Nucleus accumbens (tissue), 56 donors: ENCODE measurements at places on chromosomes 3 and 15.

DNA sequence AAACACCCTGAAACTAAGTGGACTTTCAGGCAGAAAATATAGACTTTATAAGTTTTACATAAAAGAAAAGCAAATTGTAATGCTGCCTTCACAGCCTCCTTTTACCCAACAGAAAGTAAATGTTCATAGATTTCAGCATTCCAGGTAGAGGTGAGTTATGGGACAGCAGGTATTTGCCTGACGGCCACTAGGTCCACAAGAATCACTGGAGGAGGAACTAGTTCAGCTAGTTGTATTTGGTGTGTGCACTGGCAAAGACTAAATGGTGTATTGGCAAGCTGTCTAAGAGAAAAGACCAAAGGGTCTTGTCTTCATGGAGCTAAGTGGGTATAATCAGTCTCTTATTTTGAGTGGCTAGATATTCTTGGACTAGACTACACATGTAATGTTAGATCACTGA, 34.2 kb downstream of the ZNF654 start:
- no peak for DNase-seq

DNA sequence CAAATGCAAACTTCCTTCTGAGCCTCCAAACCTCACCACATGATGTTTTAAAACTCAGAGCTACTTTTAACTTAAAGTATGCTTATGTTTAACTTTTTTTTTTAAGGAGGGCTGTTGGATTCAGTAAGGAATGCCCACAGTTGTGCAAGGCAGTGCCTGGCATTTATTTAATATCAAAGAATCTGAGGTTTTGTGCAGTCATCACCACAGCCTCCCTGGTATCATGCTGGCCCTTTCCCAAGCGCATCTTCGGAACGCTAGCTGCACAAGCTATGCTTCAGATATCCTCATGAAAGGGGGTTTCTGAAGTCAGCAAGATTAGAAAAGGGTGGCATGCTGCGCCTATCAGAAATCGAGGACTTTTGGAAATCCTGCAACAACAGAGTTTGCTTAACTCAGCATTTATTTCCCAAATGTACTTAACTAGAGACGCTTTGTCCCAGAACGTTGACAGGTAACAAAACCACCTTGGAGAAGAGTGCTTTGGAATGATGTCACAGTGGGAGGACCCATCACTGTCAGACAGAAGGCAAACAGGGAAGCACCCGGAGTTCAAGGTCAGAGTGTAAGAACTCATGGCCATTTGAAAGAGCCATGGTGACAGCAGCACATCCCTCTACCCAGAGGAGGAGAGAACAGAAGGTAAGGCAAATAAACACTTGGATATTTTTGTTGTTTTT, 120.2 kb upstream of the IGF1R start:
- no peak for DNase-seq

GRCh38 chr3:30779686-30780287, 114.7 kb downstream of the GADL1 start:
- no peak for DNase-seq

DNA sequence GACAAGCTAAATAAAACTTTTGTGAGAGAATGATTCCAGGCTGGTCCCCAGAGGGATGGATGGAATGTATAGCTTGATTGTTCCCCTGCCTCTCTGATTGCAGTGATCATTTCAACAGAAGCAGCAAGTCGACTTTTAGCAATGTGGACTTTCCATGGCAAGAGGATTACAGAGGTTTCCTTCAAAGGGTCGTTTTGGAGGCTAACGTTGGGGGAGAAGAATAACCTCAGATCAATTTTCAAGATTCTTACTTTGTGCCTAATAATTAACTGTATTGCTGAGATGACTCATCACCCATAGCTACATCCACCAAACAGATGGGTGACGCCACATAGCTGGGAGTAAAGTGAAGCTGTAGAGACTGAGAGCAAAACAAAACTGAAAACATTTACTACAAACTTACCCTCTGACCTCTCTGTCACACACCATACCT, 79.9 kb downstream of the GTPBP8 start:
- no peak for DNase-seq

GRCh38 chr3:65094723-65095122, 406.9 kb upstream of the ADAMTS9 start:
- DNase-seq = no peak

DNA sequence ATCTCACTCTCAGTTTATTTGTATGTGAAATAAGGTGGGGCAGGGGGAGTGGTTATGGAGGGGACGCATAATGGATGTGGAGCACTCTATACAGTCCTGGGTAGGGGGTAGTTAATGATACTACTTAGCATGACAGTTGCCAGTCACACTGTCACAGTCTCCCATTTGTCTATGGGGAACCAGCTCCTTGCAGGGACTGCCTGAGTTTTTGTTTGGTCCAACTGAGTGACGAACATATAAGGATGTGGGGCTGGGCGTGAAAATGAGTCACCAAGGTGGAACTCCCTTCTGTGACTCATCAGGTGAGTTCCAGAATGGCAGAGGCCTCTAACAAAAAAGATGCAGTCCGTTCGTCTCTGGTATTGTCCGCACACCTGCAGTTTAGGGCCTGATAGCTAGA, 235.3 kb upstream of the ST8SIA2 start:
- no peak for DNase-seq

DNA sequence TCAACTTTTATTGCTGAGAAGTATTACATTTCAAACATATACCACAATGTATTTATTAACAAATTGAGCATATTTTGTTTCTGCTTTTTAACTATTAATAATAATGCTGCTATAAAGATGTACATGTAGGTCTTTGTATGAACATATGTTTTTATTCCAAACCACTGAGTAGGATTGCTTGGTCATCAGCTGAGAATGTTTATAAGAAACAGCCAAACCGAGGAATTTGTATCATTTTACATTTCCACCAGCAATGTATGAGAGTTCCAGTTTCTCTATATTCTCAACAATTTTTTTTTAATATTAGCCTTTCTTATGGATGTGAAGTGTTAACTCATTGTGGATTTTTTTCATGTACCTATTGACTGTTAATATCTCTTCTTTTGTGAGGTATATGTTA, 119.5 kb upstream of the MDFIC2 start:
- DNase-seq = no peak

DNA sequence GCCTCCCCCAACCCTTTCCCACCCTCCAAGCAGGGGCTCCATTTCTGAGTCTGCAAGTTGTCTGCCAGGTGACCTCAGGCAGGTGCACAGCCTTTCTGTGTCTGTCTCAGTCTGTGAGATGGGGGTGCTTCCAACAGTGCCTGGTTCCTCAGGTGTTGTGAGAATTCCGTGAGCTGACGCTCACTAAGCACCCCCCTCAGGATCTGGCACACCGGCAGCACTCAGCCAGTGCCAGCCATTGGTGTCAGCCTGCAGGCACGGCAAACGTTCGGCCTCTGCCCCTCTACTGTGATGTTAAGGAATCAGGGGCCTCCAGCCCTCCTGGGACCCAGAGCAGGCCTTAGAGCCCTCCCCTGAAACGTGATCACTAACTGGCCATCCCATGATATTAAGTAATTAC, 2.4 kb downstream of the KLF15 start:
- no peak for DNase-seq

DNA sequence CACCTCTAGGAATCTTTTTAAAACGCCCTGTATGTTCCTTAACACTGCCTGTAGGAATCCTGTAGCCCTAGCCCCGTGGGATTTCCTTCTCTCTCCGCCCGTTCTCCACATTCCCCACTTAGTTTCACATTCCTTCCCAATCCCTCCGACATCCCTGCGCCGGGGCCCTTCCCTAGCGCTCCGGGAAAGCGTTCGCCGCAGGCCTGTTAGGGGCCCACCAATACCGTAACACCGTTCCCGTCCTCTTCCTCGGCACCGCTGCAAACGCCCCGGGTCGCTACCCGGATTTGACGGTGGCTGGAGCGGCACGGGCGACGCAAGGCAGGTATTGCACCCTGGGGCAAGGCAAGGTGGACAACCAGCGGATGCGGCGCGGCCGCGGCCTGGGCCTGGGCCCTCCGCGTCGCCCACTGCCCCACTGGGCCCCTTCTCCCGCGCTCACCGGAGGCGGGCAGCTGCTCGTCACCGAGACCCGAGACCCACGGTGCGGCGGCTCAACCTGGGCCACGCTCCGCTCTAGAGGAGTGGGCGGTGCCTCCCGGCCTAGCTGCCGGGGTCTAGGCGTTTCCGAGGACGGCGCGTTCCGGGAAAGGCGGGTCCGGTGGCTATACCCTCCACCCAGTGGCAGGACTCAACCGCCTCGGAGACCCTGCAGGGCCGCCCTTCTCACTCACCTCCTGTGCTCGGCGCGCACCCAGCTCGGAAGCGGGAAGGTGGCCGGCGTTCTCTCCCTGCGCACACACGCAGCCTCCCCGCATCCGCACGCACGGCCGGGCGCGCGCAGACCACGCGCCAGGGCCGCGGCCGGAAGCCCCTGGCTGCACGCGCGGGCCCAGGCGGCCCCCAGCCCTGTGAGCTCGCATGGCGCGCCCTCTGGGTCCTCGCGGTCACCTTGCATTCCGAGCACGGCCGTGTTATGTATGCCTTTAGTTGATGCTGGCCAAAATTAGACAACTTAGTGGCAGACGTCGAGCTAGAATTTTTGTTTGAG, at the start of gene B3GALNT1:
Gene B3GALNT1, minus strand, starts transcription at position 789 of the 991 bp plus-strand sequence. CDS start 18,595 bp downstream, outside the sequence.
- peak; percentile 63 for DNase-seq

DNA sequence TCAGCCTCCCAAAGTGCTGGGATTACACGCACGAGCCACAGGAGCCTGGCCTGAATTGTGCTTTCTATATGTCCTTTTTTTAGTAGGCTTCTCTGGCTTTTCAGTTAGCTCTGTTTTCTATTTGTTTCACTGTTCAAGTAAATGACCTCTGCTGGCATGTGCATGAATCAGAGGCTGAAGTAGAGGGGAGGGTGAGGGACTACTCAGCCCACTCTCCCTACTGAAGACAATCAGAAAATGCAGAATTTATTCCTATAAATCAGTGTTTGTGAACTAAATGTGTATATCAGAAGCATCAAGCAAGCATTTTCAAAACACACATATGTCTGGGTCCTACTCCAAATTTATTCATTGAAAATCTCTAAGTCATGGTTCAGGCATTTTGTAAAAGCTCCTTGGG, 45.0 kb downstream of the ZMAT3 start:
- no peak for DNase-seq

- no peak for DNase-seq
These were observed 30.7 kb upstream of the CPEB1 start for GRCh38 chr15:82677720-82678323.

DNA sequence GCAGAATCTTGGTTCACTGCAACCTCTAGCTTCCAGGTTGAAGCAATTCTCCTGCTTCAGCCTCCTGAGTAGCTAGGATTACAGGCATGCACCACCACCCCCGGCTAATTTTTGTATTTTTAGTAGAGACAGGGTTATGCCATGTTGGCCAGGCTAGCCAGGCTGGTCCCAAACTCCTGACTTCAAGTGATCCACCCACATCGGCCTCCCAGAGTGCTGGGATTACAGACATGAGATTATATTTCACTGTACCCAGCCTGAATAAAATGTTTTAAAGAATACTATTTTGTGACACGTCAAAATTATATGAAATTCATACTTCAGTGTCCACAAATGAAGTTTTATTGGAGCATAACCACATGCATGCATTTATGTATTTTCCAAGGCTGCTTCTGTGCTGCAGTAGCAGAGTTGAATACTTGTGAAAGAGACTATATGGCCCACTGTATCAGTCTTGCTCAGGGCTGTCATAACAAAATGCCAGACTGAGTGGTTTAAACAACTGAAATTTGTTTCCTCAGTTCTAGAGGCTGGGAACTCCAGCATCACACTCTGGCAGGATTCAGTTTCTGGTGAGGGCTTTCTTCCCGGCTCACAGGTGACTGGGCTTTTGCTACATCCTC, 77.2 kb downstream of the PRTG start:
- no peak for DNase-seq

GRCh38 chr15:29822684-29823459, 604 bp upstream of the TJP1 start:
- peak; percentile 72 for DNase-seq

DNA sequence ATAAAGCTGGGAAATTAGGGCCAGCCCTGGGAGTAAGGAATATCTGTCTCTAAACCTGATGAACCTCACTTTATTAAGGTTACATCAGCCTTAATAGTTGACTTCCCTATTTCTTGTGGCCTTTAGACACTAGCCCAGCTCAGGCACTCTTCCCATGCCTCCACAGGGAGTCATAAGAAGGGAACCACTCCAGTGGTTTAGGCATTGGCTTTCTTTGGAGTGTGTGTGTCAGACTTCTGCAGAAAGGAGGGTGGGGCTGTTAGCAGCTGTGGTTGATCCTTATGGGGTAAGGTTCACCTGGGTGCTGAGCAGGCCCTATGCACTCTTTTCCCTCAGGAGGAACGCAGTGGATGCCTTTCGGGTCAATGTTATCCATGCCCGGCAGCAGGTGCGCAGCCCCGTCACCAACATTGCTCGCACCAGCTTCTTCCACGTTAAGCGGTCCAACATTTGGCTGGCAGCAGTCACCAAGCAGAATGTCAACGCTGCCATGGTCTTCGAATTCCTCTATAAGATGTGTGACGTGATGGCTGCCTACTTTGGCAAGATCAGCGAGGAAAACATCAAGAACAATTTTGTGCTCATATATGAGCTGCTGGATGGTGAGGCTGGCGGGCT, 4.0 kb downstream of the AP2M1 start:
- DNase-seq = no peak

- no peak for DNase-seq
These were observed 66.6 kb downstream of the DUT start for GRCh38 chr15:48397841-48398240.

DNA sequence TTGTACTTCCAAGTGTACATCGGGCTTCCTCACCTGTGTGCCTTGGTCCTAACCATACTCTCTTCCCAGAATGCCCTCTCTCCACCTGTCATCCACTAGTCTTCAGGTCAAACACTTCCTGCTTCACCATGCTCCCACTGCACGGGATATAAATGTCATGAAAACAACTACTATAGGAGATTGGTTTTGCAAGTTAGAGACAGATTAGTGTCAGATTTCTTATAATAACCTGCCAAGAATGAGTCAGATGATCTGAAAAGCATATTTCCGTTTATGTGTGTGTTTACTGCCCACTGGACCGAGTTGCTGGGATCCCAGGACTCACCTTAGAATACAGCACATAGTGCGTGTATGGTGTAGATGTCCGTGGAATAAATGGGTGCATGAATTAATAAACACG, 21.4 kb downstream of the PLA1A start:
- no peak for DNase-seq

DNA sequence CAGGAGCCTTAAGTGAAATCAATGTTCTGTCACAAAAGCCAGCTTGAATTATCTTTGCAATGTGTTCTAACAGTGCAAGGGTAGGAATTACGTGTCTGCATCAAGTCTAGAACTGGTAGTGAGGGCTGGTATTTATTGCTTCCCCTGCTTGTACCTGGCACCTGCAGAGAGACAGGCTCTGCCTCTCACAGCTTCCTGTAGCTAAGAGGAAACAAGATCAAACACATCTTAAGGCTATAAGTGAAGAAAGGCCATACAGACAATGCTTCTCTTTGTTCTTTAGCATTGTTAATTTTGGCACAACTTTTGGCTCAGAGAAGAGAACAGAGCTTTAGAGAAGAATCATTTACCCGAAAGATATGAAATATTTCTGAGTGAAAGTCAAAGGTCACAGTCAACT, 479.9 kb downstream of the GRM7 start:
- DNase-seq = no peak

GRCh38 chr3:114081037-114081436, 24.5 kb downstream of the QTRT2 start:
- DNase-seq = no peak

GRCh38 chr15:71187526-71187925, 72.3 kb downstream of the THSD4 start:
- DNase-seq = no peak
